Thyroid gland (tissue), 4 donors: ENCODE measurements at places on chromosomes 1 and 21. TPM values are rescaled to one million over a fixed set of nuclear protein-coding genes. Genes with fewer than 3 reads are reported as not detected.

INSRR gene
- total RNA-seq, result not detected

GPR61 gene
- 0.11 TPM for total RNA-seq

DNA sequence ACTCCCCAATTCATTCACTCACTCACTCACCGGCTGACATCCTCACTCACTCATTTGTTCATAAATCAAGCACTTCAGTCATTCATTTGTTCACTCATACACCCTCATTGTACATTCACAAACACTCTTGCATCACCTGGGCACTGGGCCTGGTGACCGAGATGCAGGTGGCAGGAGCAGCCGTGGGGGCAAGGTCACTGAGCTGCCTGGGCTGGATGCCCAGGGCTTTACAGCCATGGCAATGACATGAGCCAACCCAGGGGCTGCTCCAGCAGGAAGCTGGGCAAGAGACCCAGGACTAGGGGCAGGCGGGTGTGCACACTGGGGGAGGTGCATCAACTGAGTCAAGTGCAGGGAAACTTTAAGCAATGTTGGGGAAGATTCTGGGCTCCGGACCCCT, 113.6 kb upstream of the IGSF21 start:
- no peak for DNase-seq
- no peak overlapping the region for H3K27ac ChIP-seq
- no peaks in the 10 kb centered on the region for H3K36me3 ChIP-seq
- H3K4me1 ChIP-seq, result no peaks in the 10 kb centered on the region
- no peak overlapping the region for H3K4me3 ChIP-seq

DNA sequence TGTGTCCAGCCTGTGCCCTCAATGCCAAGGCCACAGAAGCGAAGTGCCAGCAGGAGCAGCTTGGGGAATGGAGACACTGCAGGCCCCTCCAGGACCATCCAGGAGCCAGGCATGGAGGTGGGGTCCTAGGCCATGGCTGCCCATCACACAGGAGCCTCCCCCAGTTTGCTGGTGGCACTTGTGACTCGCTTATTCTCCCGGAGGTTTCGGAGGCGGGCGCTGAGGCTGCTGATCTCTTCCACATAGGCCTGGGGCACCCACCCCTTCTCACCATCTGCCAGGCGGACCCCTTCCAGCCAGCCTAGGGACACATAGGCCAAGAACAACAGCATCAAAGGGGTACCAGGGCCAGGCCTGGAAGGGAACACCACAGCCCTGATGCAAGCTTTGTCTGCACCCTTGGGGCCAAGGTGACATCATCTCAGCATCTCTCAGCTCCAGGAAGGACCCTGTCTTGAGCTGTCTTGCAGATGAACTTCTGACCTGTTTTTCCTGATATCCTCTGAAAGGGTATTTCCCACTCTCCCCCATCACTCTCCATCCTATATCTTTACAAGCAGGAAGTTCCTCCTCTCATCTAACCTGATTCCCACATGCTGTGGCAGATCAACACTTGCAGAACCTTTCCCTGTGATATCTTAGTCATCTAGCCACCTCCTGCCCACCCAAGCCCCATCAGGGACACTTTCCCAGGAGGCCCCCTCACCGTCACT, 13.9 kb downstream of the ARHGEF19 start:
- no peak overlapping the region for H3K27ac ChIP-seq
- no peaks in the 10 kb centered on the region for H3K36me3 ChIP-seq
- H3K4me3 ChIP-seq, result no peak overlapping the region
- no peaks in the 10 kb centered on the region for H3K27me3 ChIP-seq
- H3K4me1 ChIP-seq, result no peaks in the 10 kb centered on the region

DNA sequence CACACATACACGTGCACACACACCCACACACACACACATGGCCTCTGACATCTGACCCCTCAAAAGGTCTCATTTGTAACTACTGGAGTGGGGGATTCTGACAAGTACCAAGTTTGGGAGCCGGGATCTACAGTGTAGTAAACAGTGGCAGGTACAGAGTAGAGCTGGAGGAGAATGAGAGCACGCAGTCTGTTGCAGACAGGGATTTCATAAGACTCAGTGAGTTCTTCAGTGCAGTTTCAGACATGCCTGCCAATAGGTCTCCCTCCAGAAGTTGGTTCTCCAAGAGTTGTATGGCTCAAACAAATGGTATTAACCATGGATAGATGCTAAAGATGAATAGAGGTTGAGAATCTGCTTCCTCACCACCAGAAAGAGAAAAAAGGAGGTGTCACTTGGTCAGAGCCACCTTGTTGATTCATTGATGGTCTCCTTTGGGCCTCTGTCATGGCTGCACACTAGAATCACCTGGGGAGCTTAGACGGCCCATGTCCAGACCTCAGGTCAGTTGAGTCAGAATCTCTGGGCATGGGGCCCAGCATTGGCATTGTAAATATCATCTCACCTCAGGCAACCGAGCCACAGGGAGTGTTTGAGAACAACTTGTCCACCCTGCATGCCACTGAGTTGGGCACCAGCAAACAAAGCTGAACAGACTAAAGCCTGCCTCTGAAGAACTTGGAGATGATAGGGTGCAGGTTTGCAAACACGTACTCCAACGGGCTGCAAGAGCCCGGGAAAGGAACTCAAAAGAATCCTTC, 122.1 kb downstream of the EDEM3 start:
- H3K27me3 ChIP-seq, result no peaks in the 10 kb centered on the region
- H3K4me1 ChIP-seq, result peaks cover 22% of the 10 kb centered on the region
- DNase-seq, result peak; percentile 69

- DNase-seq, result no peak
- H3K36me3 ChIP-seq, result no peaks in the 10 kb centered on the region
- no peak overlapping the region for H3K27ac ChIP-seq
- no peak overlapping the region for H3K4me3 ChIP-seq
These were observed 13.1 kb downstream of the SDC3 start for GRCh38 chr1:30895382-30895943.
